ENCODE measurements at places on chromosomes 3 and 15. TPM values are rescaled to one million over a fixed set of nuclear protein-coding genes. Genes with fewer than 3 reads are reported as not detected.

The MOBP gene
- polyA plus RNA-seq, result not detected

DNA sequence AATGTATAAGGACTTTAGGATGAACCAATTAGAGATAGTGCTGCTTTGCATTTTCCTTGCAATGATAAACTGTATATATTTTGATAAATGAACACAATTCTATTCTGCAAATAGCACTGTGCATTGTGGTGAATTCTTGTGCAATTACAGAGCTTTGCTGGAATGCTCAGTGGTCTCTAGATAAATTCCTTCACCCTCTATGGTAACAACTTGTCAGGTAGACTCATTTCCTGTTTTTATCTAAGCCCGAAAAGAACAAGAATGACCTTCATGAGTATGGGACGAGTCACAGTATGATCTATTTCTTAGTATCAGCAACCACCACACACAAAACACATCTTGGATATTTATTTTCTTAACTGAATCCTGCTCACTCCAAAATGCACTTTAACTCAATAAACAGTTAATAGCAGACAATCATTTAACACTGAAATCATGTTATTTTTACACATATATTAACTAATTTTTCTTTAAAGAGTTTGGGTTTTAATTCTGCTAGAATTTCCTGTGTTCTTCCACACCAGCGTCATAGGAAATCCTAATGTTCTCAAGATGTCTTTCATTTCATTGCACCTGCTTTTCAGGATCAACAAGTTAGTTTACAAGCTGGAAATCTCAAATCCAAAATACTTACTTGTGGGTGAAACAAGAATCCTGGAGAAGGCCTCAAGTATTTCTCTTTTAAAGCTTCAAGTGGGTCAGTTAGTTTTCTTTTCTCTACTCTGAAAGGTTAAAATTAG lies 551.2 kb downstream of the MECOM start:
- DNase-seq, result no peak

DNA sequence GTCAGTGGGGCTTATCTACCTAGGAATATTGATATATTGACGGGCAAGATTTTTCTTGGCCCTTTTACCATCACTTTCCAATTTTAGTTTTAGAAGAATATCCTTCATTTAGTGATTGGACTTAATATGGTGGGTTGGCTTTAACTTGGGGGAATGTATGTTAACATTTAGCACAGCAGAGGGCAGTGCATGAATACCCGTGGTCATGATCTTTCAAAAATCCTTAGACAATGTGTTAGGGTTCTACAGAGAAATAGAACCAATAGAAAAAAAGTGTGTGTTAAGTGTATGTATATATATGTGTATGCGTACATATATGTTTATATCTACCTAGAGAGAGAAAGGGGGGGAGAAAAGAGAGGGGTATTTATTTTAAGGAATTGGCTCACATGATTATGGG lies 36.9 kb downstream of the GPR171 start:
- no peak for DNase-seq

DNA sequence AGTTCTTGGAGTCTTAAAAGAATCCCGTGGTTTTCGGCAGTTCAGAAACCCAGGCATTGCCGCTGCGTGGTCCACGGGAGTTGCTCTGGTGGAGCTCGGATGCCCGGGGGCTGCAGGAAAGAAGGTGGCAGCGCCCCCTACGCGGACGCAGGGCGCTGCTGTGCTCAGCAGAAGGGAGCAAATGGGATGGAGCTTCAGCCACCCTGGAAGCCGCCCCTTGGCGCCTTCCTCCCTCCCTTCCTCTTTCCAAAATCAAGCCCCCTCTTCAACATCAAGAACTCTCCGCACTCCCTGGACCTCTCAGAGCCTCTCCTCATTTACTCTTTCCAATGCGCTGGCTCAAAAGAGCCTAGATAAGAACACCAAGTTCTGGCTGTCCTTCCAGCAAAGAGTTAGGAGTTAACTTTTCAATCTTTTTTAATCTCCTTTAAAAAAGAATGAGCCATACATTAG lies 880 bp upstream of the CHRNA7 start:
- DNase-seq, result no peak

GRCh38 chr3:191262650-191263049 lies 63.6 kb downstream of the OSTN start:
- DNase-seq, result no peak

DNA sequence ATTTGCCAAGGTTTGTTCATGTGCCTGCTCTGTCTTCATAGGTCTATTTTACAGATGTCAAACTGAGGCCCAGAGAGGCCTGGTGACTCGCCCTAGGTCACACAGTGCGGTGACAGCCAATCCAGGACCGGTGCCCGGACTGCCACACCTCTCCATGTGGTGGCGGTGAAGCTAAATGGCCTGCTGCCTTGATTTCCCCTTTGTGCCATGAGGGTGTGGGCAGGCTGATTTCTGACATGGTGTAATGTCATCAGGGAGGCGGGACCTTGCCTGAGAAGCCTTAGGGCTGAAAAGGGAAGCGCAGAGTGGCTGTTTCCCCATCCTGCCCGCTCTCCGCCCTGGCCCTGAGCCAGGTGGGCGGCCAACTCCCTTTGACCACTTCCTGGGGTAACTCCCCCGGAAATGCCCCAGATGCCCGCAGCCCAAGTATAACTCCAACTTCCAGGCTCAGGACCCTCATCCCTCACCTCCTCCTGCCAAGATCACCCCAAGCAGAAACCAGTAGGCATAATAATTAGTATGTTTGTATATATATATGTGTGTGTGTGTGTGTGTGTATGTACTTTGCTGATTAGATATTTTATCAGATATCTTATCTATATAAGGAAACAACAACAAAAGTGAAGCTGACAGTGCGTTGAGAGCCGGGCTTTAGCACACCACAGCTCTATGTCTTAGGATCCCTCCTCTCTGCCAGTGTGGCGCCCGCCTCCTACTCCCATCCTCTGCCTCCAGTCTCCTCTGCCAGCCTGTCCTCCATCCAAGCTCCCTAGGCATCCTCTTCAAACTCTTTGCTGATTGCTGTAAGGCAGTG lies 63.9 kb downstream of the IQSEC1 start:
- DNase-seq, result peak; percentile 70

DNA sequence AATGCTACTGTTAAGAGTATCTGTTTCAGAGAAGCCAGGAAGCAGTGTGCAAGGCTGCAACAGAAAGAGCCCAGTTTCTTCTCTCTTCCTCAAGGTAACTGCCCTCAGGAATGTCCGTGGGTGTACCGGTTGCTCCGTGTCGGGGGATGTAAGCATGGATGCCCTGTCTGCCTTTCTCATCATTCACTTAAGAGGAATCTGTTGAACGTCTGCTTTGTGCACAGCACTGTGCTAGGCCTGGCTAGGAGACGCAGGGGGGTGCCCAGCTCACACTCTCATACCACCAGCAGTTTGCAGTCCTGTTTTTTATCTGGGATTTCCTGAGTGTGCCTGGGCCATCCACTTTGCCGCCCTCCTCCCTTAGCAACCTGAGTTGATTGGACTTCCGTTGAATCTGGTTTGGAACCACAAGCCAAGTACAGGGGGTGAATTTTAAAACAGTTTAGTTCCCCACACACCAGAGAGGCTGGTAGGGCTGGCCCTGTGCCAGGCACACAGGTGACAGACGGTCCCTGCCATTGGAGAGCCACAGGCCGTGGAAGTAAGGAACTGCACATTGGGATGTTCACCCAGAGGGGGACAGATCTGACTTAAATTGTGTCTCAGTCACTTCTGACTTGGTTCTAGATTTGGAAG lies 11.2 kb downstream of the BOC start:
- DNase-seq, result no peak

The NR2E3 gene
- polyA plus RNA-seq, result not detected

DNA sequence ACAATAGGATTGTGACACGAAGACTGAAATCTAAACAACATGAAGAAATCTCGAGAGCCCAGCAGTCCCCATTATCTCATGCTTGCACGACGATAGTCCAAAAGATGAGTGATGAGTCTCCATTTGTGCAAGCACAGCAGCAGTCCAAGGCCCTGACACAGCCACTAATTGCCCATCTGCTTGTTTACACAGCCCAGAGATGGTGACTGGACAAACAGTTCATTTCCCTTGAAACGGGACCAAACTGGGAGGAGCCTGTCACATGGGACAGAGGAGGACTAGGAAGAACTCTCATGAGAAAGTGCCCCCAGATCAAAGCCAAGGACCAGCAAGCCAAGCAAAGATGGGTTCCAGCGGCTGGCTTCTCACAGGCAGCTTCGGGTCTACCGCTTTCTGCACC lies 121.0 kb downstream of the GREM1 start:
- no peak for DNase-seq

GRCh38 chr15:70582143-70582945 lies 181.0 kb downstream of the UACA start:
- no peak for DNase-seq

The LTK gene
- polyA plus RNA-seq, result 5.1 TPM

GRCh38 chr15:73787621-73788020 lies 34.5 kb upstream of the INSYN1 start:
- no peak for DNase-seq

GRCh38 chr3:142394921-142395622 lies 52.8 kb downstream of the XRN1 start:
- no peak for DNase-seq

The CHL1 gene
- not detected for polyA plus RNA-seq

The GUCA1C gene
- not detected for polyA plus RNA-seq

DNA sequence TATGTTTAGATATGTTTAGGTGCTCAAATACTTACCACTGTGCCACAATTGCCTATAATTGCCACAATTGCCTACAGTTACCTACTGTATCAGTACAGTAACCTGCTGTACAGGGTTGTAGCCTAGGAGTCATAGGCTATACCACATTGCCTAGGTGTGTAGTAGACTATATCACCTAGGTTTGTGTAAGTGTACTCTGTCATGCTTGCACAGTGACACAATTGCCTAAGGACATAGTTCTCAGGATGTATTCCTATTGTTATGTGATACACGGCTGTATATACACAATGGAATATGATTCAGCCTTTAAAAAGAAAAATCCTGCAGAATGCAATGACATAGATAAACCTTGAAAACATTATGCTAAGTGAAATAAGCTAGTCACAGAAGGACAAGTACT lies 264.8 kb downstream of the RAP2B start:
- no peak for DNase-seq

DNA sequence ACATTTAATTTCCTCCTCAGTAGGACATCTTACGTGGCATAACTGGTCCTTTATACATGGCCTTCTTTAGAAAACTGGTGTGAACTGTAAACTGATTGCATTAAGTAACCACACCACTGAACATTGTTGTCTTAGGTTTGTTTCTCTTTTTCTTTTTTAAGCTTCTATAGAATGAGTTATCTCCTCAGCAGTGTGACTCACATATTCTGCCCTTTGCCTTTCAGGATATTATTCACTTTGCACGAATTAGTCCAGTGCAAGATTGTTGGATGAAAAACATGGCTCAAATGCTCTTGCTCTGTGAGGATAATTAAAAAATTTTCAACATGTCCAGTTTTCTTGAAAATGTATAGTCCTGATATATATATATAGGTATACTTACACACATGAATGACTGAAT lies 147.6 kb downstream of the KBTBD8 start:
- DNase-seq, result no peak

- no peak for DNase-seq
These were observed 78.7 kb upstream of the KCNMB2 start for GRCh38 chr3:178457511-178457910.

The COLQ gene
- polyA plus RNA-seq, result 9.7 TPM

DNA sequence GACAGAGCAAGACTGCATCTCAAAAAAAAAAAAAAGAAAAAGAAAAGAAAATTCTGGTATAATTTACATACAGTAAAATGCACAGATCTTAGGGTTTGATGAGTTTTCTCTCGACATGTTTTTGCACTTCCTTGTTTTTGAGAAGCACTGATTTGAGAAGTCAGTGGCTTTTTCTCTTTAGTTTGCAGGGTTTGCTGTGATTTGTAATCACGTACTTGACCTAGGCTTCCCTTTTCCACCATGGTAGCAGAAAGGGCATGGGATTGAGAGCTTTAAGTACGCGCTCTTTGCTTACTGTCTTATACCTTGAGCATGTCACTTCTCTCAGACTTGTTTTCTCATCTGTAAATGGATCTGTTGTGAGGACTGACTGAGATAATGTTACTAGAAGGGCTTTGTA lies 4.1 kb downstream of the VHL start:
- no peak for DNase-seq

All from CD4-positive, alpha-beta memory T cell (primary cell).